Stimulated activated CD8-positive, alpha-beta memory T cell treated with anti-CD3 and anti-CD28 coated beads, Interleukin-7, amount 100 ng/mL, for 48 hours (primary cell): ENCODE measurements at places on chromosomes 7 and 10.

- DNase-seq, result no peak
These were observed 218.4 kb downstream of the GRM8 start for GRCh38 chr7:127034186-127034806.

GRCh38 chr10:130021383-130021950 lies 57.4 kb upstream of the EBF3 start:
- DNase-seq, result no peak

- no peak for DNase-seq
These were observed 266.0 kb downstream of the C7orf25 start for GRCh38 chr7:42645906-42646305.

- DNase-seq, result no peak
These were observed 5.6 kb downstream of the LRRTM3 start for GRCh38 chr10:66931340-66931948.

- no peak for DNase-seq
These were observed 32.2 kb upstream of the ZNF716 start for GRCh38 chr7:57417736-57418135.

DNA sequence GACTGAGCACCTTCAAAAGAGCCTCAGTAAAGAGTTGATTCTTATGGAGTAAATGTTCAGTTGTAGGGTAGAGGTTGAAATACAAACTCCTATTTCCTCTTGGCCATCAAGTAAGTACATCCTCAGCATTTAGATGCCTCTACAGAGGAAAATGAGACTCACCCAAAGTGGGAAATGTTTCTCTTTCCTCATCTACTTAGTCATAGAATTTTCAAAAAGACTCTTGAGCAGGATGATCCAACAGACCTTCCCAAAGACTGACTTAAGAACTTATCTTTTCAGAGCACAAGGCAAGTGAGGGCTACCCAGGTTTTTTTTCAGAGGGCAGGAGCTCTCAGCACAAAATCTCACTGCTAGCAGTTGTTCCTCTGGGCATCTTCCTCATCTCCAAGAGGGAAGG lies 449.1 kb downstream of the KCNMA1 start:
- no peak for DNase-seq

DNA sequence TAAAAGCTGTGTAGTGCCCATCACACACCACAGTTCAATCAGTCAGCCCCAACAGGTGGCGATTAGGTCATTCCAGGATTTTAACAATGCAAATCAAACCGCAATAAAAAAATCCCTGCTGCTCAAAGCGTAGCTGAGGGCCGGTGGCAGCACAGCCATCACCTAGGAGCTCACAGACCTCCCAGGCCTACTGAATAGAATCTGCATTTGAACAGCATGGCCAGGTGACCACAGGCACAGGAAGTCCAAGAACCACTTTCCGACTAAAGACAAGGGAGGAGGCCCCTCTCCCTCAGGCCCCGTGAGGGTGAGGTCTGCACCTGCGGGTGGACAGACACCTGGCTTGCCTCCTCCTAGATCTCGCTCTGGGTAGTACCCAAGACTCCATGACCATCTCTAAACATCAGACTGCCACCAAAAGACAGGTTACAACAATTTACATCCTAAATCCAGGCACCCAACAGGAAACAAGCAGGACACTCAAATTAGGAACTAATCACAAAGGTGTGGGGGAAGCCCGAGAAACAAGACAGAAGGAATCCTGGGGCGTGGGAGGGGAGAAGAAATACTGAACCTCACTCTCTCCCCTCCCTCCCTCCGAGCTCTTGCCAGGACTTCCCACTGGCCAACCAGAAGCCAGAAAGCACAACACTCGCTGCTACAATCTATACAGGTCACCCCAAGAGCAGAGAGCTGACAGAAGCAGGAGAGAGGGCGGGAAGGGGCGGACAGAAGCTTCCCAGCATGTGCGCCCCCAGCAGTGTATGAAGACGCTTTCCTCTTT lies 19.2 kb downstream of the GNA12 start:
- no peak for DNase-seq

DNA sequence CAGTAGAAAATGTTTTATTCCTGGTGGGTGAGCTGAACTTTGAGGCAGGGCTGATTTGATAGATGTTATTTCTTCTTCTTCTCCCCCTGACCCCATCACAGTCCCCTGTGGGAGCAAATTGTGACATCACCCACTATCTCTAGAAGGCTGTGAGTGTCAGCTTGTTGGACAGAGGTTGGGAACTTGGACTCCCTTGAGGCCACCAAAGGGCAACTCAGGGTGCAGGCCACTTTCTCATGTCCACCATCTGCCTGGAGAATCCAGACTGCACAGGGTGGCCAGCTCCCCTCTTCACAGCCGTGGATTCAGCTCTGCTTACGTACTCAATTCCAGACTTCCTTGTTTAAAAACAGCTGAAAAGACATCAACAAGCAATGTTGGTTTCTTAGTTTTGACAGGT lies 103.0 kb downstream of the LRRC18 start:
- DNase-seq, result no peak

- DNase-seq, result no peak
These were observed 286.4 kb upstream of the LRRN3 start for GRCh38 chr7:110804501-110804900.

DNA sequence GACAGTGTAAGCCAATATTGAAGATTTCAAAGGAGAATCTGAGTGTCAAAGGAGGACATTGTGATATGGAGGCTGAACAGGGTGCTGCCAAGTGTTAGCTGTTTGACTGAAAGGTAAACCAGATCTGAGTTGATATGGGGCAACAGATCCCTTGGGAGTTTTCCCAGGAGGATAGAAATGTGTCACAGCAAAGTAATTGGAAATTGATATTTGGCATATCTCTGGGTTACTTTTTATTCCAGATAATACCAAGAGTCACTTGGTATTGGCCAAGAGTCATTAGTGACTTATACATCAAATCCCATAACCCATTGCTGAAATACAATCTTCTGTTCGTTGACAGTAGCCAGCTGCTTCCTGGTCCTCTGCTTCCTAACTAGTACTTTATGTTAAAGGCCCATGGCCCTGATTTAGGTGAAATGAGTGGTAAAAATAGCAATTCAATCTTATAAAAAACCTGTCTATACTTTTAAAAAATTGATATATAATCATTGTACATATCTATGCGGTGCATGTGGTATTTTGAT lies 922.9 kb downstream of the LRMDA start:
- no peak for DNase-seq

- no peak for DNase-seq
These were observed 140.1 kb upstream of the JCAD start for GRCh38 chr10:30199376-30200016.

DNA sequence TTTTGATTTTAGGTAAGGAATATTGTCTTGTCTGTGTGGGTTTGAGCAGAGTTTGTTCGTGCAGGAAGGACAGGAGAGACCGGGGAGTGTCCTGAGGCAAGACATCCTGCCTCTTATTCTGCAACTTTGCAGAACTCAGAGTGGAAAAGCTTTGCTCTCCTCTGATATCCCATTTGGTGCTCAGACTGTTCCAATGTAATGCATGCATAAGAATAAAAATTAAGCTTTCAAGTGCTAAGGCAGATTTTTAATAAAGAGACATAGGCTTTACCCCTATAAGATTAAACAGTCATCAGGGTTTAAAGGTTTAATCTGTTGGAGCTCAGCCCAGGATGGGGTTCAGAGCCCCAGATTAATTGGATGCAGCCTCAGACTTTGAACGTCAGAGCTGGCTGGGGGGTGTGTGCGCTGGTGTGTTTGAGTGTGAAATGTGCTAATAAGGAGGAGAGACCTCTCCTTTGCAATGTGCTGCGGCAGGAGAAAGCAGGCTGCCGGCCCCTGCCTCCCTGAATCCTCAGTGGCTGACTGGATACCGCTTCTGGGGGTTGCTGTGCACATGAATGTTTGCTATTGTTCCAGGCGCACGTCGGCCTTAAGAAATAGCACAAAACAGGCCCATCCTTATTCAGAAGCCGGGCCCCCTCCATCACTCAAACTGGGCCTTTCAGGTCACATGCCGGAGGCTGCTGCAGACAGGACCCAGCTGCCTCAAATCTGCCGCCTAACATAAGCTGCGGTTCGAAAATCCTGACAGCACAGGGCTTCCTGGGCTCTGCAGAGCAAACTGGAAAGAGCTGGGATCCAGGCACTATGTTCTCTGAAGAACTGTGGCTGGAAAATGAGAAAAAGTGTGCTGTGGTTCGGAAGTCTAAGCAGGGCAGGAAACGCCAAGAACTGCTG lies 84.1 kb upstream of the PRR15 start:
- no peak for DNase-seq

DNA sequence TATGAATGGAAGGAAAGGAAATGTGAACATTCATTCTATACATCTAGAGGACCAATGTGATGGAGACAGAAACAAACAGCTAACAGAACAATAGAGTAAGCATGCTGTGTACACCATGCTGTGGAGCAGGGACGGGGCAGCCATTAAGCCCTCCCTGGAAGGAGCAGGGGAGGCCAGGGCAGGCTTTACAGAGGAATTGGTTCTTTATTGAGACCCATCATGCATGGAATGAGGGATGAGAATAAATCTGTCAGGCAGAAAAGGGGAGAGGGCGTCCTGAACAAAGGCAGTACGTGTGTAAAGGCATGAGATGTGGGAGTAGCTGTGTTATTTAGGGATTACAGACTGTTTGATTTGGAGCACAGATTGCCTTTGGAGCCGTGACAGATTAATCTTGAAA lies 35.2 kb downstream of the STK17A start:
- no peak for DNase-seq

DNA sequence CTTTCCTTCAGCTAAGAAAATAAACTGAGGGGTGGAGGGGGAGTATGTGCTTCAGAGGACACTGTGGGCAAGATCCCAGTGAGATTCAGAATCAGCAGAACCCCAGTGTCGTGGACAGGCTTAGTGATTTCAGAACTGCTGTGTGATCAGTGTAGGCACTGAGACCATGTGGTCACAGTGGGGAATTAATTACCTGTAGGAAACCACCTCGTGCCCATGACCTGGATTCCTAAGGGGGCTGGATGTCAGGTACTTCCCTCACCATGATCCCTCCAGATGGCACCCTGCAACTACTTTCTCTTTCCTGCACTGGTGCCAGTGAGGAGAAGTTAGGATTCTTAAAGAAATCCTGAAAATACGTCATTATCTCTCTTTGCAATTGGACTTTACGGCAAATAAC lies 64.4 kb downstream of the HBP1 start:
- no peak for DNase-seq

GRCh38 chr10:101615525-101616116 lies 27.5 kb downstream of the DPCD start:
- DNase-seq, result no peak
